ENCODE measurements at places on chromosomes 7 and 10.
A peak's percentile ranks its signal among the peaks of the same experiment; 100 is the strongest.

DNA sequence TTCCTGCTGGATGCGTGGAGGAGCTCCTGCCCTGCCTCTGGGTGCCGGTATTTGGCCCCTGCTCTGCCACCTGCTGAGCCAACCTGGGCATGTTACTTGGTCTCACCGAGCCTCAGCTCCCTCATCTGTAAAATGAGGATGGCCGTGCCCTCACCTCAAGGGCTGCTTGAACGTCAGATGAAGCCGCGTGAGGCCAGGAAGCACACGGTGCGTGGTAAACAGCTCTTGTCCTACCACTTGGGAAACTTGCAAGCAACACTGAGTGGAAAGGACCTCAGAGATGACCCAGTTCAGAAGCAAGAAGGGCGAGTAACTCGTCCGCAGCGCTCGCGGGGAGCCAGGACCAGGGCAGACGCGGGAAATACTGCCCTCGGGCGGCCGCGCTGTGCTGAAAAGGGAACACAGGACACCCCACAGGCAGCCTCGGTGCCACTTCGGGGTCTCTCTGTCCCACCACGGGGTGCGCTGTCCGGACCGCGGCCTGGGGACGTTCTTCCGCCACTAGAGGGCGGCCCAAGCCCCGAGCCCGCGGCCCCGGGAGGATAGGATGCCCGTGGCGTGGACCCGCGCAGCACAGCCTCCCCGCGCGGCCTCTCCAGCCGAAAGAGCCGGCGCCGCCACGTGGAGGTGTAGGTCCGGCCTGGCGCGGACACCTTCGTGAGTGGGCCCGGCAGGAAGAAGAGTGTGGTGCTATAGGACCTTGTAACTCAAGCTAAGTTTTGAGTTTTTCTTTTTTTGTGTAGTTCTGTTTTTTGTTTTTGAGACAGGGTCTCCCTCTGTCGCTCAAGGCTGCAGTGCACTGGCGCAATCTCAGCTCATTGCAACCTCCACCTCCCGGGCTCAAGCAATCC lies 94.1 kb downstream of the PRKAG2 start:
- DNase-seq: no peak

- no peak for DNase-seq
Measured at GRCh38 chr7:44367475-44368043, 42.2 kb upstream of the CAMK2B start.

- DNase-seq: no peak
Measured at GRCh38 chr10:29987471-29987870, 71.9 kb downstream of the JCAD start.

DNA sequence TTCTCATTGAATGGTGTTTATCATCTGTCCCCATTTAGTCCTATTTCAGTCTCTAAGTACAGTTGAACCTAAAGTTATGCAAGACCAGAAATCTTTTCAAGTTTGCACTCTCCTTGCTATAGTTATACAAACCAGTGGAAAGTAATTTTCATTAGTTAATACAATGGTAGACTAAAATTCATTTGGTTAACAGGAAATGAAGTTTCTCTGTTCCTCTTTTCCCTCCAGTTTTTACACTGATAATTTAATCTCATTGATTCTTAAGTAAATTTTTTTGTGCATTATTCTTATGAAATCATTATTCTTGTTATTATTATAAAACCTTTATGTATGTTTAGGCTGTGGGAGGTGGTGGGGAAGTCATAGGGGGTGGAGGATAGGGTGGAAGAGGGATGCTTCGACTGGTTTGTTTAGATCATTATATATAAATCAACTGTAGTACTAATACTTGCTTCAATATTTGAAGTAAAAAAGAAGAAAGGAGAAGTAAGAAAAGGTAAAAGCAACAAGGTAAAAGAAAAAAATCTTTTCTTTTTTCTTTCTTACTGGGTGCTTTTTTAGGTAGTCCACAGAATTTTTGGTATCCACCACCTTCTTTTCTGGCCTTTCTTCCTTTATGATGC lies 104.1 kb downstream of the GPR85 start:
- DNase-seq: no peak

GRCh38 chr10:86586516-86586915 lies 64.9 kb upstream of the WAPL start:
- DNase-seq: no peak

DNA sequence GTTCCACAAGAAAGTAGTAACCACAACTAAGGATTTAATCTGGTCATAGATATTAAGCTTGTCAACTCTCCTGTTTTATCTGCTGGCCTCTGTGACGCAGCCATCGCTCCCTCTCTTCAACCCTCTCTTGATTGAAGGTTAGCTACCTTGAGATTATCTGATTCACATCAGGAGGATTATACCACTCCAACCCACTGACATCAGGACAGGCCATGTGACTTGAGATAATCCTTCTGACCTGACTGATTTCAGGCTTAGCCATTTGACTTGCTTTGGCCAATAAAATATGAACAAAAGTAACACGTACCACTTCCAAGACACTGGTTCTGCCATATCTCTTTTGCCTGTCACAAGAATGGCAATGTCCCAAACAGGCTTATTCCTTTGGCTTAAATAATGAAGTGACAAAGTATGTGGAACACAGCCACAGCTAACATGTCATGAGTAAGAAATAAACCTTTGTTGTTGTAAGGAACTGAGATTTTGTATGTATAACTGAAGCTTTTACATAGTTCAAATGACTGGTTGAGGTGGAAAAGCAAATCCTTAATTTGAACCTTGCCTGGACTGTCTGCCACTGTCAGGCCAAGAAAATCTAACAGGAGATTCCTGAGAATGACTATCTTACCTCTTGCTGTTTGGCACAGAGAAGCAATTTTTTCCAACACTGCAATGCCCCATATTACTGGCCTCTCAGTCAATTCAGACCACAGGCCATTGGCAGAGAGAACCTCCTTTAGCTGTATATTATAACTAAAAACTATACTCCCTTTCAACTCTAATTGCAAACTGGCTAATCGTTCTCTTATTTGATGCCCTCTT lies 13.9 kb downstream of the ZNF438 start:
- no peak for DNase-seq

DNA sequence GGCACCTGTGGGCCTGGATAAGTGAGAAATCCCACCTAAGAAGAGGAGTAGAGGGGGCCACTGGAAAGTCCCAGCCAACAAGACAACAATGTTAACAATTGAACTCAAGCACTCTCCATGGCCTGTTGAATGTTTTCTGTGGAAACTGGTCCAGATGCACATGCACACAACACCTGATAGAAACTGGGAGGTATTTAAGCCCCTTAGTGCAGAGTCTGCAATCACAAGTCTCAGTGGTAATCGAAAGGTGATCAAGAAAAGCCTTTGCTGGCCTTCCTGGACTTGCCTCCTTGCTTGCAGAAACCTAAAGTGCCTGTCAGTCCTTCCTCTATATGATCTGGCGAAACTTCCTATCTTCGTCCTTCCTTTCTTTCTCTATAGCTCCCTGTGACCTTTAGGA lies 30.6 kb upstream of the HNRNPH3 start:
- DNase-seq: no peak

- DNase-seq: no peak
Measured at GRCh38 chr10:4902571-4903011, 60.6 kb upstream of the AKR1C1 start.

- no peak for DNase-seq
Measured at GRCh38 chr10:109912335-109913281, 10.7 kb downstream of the XPNPEP1 start.

GRCh38 chr7:42627101-42627500 lies 284.8 kb downstream of the C7orf25 start:
- DNase-seq: no peak

DNA sequence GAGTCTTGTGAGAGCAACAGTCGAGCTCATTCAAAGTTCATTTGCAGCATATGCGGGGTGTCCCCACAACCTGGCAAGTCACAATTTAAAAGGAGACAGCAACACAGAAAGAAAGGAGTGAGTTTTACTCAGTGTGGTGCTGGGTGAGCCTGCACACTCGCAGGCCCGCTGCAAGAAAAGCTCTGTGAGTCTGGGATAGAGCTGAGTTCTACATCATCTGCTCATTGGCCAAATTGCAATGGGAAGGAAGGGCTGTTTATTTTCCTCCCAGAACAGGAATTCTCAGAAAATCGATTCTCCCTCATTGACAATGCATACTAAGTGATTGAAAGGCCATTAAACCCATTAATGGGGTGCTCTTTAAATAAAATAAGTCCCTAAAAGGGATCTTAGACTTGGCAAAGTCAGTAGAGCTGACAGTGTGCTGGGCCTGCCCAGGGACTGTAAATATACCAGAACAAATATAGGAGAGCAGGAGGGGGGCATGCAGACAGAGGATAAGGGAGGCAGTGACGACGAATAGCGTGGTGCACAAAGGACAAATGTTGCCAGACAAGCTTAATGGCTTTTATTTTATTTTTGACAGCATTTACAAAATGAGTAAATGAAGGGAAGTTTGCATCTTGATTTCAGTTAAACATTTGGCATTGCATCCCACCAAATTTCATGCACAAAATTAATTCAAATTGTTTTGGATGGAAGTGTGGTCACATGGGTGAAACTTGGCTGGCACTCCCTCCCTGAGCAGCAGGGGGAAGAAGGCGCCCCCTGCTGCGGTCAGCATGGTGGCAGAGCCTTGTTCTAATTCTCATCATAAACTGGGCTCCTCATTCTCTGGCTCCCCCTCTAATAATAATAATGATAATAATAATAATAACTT lies 215.7 kb downstream of the SNX10 start:
- DNase-seq: peak; percentile 31

DNA sequence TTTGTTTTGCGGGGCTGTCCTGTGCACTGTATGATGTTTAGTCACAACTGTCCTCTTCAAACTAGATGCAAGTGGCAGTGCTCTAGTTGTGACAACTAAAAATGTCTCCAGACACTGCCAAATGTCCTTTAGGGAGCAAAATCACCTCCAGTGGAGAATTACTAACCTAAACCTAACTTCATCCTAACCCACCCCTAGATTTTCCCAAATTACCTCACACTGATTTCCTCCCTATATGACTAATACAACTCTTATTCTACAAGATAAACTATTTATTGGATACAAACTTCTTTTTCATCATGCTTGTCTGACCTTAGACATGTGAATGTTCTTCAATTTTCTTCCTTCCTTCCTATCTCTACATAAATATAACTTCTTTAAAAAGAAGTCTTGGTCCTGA lies 26.4 kb downstream of the PNPLA8 start:
- no peak for DNase-seq

DNA sequence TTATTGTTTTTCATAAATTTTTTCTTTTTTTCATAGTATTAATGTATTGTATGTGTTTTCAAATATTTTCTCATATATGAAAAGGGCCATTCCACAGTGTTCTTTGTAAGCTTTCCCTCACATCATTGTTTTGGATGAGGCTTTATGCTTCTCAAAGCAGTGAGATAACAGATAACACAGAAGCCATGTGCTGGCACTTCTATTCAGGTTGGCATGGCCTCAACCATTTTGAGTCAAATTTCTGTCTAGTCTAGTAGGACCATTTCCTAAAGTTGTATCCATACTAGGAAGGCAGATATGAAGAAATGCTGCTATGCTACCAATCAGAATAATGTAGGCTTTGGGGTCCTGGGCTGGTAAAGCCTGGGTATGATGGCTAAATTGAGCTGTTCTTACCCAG lies 135.9 kb upstream of the LAMB4 start:
- DNase-seq: no peak

GRCh38 chr7:47654672-47655298 lies 72.9 kb upstream of the TNS3 start:
- no peak for DNase-seq

DNA sequence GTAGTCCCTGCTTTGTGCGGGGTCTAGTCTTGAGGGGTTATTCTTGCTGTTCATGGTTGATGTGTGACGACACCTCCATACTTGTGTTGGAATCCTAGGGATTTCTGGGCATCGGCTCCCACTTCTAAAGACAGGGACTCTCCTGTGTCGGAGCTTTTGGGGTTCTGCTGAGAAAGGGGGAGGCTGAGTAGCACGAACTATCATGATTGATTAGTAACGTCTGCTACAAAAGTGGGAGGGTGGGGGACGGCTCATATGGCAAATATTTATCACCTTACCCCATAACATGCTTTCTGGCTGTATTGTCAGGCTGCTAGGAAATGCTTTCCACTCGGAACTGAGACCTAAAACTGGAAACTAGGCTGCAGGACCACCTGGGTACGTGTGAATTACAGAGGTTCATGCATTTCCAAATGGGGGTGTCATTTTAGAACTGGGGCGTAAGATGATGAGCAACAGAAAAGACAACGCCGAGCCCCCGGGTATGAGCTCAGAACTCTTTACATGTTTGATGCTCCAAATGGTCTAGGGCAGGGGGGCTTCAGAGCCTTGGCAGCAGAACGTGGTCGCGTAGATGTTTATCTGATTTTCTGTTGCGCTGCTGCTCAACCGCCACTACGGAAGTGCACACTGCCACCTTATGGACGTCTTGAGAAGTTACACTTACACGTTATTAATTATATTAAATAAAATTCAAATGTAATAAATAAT lies 15.1 kb upstream of the NME8 start:
- peak; percentile 59 for DNase-seq

- no peak for DNase-seq
Measured at GRCh38 chr7:135879233-135879632, 97.9 kb downstream of the MTPN start.

Data from NCI-H345 (cell line).